HCT116 (cell line): ENCODE measurements at places on chromosomes 11 and 22.

DNA sequence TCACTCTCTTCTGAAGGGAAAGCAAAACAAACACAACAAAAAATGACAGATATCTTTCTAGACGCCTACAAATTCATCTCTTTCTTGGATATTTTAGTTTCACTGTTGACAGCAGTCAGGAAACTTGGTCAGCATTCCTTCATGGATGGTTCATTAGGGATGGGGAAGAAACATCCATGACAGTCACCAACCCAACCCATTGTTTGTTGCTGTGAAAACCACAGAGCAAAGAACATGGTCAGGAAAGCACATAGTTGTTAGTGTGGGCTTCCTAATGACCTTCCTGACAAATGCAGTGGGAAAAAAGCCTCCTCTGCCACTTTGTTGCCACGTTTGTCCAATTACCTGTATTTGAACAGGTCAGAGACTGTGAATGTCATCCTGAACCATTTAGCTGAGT is 139.8 kb upstream of the SNX19 start:
- no peak for DNase-seq

DNA sequence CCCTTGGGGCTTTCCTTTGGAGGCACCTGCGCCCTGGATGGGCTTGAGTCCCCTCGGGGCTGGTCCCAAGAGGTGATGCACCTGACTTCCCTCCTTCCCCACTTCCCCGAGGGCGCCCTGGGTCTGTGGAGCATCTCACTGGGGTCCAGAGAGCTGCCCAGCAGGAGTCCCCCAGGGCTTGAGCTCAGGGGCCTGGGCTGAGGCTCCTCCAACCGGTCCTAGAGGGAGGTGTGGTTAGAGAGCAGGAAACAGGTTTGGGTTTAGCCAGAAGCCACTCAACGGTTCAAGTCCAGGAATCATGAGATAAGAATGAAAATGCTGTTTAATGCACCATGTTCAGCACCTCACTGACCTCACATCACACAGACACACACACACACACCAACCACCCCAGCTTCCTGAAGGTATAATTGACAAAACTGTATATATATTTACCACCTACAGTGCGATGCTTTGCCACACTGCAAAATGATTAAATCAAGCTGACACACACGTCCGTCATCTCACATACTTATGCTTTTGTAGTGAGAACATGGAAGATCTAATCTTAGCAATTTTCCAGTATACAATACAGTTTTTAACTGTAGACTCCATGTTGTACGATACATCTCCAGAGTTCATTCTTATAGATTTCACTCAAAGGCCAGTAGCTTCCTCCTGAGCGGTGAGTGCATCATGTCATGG is 628 bp upstream of the IGLL1 start:
- no peak for DNase-seq

GRCh38 chr11:35393098-35393497 is 26.3 kb downstream of the SLC1A2 start:
- DNase-seq = no peak

DNA sequence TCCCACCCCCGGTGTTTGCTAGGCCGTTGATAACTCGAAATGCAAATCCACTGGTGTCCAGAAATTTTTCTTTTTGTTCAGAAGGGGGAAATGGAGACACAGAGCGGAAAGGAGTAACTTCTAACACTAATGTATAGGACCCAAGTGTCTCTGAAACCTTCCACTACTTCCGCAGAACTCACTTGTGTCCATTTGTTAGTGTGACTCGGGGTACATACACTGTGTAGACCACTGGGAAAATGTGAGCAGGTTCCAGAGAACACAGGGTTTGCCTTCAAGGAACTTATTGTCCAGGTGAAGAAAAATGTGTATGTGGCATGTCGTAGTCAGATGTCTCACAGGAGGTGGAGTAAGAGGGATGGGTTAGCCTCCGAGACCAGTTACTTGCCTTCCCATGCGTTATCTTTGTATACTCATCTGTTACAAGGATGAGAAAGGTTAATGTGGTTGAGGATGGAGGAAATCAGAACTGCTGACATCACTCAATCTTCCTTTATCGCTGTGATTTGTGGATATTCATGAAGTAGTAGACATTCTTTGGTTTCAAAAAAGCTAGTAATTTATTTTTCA is 857 bp downstream of the ARCN1 start:
- DNase-seq = peak; percentile 8

DNA sequence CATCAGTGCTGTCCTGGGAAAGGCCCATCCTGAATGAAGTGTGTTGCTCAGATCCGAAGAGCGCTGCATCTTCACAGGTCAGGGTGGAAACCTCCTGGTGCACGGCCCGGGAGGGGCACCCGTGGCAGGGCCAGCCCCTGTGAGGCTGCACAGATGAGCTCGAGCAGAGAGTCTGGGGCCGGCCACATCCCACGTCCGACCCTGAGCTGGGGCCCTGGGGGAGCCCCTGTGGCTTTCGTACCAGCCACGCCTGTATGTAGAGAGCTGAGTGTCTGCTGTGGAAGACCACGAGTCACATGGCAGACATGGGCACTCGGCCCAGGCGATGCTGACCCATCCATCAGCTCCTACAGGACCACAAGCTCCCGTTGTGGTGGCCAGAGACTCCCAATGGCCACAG is 24.9 kb upstream of the SEPTIN5 start:
- no peak for DNase-seq

DNA sequence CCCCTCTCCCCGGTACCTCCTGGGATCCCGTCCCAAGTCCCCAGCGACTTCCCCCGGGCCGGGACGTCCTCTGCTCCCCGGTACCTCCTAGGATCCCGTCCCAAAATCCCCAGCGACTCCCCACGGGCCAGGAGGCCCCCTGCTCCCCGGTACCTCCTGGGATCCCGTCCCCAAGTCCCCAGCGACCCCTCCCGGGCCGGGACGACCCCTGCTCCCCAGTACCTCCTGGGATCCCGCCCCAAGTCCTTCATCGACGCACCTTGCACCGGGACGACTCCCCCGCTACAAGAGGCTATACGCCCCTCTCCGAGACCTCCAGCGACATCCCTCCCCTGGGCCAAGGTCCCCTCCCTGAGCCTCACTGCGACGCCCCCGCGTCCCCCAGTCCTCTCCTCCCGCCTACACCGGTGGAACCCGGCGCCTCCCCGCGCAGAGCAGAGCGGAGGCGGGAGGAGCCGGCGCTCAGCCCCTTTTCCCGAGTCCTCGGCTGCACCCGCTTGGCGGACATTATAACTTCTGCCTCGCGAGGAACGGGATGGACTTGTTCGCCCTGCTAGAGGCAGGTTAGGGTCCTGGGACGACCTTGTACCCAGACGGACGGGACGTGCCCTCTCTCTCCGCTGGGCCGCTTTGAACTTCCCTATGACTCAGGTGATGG is 912 bp downstream of the KREMEN1 start:
- no peak for DNase-seq

- no peak for DNase-seq
Measured at GRCh38 chr11:72493426-72494108, 59.2 kb upstream of the CLPB start.

GRCh38 chr11:107655602-107656001 is 56.3 kb downstream of the SLN start:
- DNase-seq = no peak

DNA sequence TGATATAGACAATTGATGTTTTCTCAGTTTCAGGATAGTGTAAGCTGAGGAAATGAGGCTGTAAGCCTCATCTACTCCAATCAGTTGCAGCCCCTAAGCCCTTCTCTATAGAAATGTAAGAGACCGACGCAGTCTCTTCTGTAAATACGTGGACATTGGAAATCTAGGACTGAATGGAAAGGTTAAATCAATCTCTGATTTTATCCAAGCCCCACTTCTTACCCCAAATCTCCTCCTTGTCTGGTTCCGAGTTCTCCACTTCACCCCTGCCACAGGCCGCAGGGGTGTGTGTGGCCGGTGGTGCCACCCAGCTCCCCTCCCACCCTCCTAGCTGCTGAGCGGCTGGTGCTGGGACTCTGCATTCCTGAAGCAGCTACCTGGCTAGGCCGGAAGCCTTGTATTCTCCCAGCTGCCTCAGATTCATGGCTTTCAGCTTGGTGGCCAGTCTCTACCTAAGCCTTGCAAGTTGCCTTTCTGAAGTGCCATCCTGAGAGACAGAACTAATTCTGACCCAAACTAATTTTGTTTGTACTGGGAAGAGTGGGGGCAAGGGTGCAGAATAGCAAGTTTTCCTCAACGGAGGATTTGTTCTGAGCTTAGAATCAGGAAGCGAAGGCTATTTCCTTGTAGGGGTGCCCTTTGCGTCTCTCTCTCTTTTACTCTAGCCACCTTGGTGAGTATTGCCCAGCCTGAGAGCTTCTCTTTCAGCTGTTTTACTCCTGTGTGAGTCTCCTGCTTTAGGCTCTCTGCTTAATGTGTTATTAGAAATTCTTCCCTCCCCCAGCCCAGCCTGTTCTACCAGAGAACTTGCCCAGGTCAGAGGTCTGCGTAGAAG is 749 bp downstream of the VWA5A start:
- no peak for DNase-seq

GRCh38 chr11:32033491-32033890 is 57.4 kb upstream of the RCN1 start:
- no peak for DNase-seq

DNA sequence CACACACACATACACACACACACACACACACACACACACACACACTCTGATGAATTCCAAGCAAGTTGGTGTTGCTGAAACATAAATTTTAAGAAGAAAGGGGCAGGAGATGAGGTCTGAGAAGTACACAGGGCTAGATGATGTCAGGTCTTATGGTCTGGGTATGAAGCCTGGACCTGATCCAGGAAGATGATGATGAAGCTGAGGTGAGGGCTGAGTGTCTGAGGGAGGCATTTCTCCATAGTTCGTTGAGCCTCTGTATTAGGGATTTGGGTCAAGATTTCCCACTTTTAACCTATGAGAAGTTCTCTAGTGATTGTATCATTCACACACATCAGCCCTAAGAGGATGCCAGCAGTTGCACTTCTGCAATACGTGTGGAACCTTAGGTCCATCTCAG is 32.6 kb downstream of the KREMEN1 start:
- no peak for DNase-seq

DNA sequence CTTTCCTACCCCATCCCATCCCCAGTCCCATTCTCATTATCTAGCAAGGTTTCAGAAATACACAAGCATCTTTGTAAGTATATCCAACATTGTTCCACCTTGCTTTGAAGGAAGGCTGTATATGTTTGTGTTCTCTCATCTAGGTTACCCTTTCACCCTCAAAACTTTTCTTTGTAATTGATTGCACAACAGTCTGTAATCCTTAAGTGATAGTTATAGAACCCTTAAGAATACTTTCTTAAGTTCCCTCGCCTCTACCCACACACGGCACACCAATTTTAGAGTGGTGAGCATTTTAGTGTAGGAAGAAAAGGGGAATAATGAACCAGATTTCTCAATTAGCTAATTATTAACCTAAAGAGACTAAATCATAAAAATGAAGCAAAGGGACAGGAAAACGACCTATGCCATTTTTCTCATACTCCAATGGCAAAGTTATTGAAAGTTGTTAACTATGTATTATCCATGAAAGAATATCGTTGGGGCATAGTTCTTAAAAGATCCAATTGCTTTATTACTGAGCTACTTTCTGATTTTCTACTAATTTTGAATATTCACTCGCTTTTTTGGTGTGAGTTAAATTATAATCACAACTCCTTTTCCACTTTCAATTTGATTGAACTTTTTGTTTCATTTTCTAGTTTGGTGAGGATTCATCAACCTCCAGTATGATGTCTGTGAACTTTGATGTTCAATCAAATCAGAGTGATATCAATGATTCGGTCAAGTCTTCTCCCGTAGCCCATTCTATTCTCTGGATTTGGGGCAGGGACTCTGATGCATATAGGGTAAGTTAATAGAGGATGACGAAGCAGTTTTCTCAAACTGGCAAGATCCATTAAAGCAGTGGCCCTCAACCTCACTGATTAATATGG is 44.9 kb downstream of the TTC17 start:
- no peak for DNase-seq

GRCh38 chr11:128956401-128957201 is 13.9 kb upstream of the TP53AIP1 start:
- DNase-seq = peak; percentile 73

DNA sequence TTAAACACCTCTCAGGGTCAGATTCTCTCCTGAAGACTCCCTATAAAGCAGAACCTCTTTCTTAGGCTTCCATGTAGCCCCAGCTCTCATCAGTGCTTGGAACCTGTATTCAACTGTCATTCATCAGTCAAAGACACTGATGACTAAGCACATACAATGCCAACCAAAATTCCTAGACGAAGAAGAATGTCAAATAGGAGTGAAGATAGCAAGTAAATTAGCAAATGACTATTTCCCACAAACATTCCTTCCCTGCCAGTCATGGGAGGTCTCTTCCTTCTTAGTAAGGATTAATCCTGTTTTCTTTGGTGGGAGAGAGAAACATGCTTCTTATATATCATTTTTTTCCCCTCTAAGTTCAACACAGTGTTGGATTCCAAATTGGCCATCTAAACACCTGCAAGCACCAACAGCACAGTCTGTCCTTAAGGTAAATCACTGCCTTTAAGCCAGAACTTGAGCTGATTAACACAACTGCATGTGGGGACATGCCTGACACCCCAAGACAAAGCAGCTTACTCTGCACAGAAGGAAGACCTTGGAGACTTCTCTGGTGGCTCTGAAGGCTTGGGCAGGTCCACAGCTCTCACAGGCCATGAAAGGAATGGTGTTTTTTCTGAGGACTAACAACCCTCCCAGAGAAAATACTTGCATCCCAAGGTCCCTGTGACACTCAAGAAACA is 47.5 kb upstream of the ME3 start:
- DNase-seq = no peak
